NCI-H524 (cell line): ENCODE measurements at places on chromosomes 6 and 20.

DNA sequence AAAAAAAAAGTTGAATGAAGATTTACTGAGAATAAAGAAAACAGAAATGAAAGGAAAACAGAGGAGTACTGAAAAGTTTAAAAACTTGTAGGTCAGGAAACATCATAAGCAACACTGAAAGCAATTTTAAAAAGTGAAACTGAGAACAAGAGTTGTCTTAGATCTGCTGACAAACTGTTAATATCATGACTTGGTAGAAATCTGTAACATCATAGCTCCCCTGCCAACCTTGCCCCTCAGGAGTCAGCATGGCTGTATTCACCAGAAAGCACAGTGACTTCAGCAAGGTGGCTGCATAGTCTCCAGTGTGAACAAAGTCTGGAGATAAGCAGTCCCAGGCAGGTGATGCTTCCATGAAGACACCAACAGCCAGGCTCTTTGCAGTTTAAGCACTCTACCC lies 5.3 kb downstream of the NAA20 start:
- no peak for DNase-seq

DNA sequence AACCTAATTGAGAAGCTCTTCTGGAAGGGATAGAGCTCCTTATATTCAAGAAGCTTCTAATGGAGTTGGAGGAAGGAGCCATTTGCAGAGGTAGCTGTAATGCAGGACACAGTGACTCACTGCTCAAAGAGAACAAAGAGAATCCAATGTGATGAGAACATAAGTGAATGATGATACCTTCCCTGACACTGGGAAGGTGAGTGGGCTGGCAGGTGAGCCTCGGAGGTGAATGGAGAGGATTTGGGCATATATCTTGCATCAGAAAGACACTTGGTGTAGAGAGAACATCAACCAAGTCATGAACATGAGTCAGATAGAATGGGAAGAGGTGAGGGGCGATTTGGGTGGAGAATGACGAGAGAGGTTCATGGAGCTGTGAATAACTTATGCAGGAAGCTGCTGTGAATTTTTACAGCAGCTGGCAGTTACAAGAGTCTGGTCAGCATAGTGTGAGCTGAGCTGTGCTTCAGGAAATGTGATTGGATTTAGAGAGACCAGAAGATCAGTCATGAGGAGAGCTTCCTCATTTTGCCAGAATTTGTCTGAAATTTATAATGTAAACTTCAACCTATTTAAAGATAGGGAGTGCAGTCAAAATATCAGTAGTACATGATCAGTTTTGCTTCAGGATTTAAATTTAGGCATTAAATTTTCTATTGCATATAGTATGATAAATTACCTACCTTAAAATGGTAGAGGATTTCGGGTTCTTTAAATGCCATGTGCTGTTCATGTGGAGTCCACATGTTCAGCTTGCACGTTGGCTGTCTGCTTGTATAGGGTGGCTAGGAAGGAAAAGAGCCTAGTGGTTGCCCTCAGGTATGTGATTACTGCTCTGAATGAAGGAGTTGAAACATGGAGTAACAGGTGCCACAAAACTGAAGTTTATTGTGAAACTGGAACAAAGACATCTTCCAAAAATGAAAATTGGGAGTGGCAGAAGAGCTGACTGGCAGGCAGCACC lies 59.2 kb upstream of the KIF25 start:
- DNase-seq: no peak

- no peak for DNase-seq
Measured at GRCh38 chr20:14751191-14751590, 413.8 kb upstream of the FLRT3 start.

- no peak for DNase-seq
Measured at GRCh38 chr6:35687658-35688604, 784 bp downstream of the FKBP5 start.

DNA sequence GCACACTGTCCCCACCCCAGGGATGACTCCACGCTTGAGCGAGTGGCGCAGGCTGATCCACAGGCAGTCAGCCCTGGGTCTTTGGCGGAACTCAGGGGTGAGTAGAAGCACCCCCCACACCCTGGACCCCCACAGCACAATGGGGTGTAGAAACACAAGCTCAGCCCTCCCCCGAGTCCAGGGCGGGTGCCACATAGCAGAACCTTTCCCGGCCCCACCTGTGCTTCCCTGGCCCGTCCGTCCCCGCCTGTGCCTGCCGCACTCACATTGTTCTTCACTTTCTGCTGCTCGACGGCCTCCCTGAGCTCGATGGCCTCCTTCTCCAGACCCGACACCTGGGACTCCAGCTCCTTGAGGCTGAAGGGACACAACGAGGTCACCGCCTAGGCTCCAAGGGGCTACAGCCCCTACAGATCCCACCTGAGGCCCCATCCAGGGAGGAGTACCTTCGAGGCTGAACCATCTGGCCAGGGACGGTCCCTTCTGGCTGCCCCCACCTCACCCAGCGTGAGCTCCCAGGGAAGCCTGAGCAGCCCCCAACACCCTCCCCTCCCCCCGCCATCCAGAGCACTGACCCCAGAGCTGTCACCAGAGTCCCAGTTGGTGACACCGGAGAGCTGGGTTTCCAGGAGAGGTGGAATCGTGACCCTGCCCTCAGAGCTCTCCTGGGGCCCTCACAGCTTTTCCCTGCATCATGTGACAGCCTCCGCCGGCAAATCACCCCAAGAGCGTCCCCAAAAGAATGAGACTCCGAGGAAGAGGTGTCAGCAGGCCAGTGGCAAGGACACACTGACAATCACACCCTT lies 55.6 kb downstream of the DSTN start:
- no peak for DNase-seq

DNA sequence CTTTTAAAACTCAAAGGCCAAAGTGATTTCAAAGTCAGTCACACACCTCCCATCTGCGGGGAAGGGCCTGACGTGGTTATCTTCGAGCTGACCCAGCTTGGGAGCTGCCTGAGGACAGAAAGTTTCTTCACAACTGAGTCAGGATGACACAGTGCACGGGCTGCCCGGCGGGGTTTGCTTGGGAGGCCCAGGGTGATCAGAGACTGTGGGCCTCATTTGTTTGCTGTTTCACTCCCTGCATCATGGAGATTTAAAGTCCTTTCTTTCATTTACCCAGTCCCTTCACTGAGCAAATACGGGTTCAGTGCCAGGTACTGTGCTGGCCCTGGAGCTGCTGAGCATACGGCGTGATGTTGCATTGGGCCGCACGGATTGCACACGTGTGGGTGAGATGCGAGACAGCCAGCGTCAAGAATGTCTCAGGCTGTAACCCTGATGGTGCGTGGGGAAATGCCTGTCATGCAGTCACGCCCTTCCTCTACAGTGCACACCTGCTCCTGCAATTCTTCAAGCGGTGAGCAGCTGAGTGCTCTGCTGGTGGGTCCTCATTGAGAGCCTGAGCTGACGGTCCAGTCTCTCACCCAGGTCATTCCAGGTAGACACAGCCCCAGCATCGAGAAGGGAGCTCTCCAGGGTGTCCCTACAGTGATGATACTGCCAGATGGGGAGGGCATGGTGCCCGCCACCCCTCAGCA lies 82.7 kb upstream of the PMEPA1 start:
- DNase-seq: no peak

- DNase-seq: no peak
Measured at GRCh38 chr20:43415661-43416430, 41.9 kb upstream of the SRSF6 start.

- DNase-seq: peak; percentile 36
Measured at GRCh38 chr20:6636209-6637159, 131.0 kb upstream of the BMP2 start.

DNA sequence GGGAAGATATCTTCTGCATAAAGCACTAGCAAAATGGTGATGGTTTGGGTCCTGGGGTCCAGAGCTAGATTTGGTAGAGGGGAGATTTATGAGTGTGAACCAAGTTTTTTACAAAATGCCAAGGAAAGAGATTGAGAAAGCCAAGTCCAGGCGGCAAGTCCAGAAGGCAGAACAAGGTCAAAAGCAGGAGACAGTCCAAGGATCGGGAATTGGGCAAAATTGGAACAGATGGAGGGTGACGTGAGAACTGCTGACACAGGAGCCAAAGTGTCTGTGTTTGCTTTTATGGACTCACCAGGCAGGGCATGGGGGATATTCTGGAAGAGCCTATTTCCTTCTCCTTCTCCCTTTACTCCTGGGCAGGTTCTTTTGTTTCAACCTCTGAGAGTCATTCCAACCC lies 4.1 kb downstream of the NHLRC1 start:
- DNase-seq: peak; percentile 76

- DNase-seq: no peak
Measured at GRCh38 chr20:11144114-11144950, 470.5 kb upstream of the JAG1 start.

- DNase-seq: no peak
Measured at GRCh38 chr6:122404444-122404843, 5.0 kb downstream of the HSF2 start.
